ENCODE measurements at places on chromosomes 5 and 9. TPM values are rescaled to one million over a fixed set of nuclear protein-coding genes. Genes with fewer than 3 reads are reported as not detected.

GRCh38 chr5:154723740-154724505 is 31.3 kb upstream of the LARP1 start:
- no peaks in the 10 kb centered on the region for H3K4me1 ChIP-seq
- no peak overlapping the region for H3K4me3 ChIP-seq
- no peak overlapping the region for H3K27ac ChIP-seq

The PCDHB10 gene
- total RNA-seq: 5.4 TPM

- no peak overlapping the region for H3K4me3 ChIP-seq
- no peak for DNase-seq
- H3K27me3 ChIP-seq: no peaks in the 10 kb centered on the region
- H3K27ac ChIP-seq: no peak overlapping the region
Observed at GRCh38 chr5:61969347-61969746, 336.7 kb upstream of the KIF2A start.

The SLF1 gene
- 8.4 TPM for total RNA-seq

- no peaks in the 10 kb centered on the region for H3K36me3 ChIP-seq
- DNase-seq: no peak
- no peak overlapping the region for H3K4me3 ChIP-seq
- no peaks in the 10 kb centered on the region for H3K27me3 ChIP-seq
Observed at GRCh38 chr5:505951-506525, 18.2 kb downstream of the SLC9A3 start.

Data from tibial nerve (tissue), 4 donors.